SK-N-SH (cell line): ENCODE measurements at places on chromosomes 6 and 20. TPM values are rescaled to one million over a fixed set of nuclear protein-coding genes. Genes with fewer than 3 reads are reported as not detected.

DNA sequence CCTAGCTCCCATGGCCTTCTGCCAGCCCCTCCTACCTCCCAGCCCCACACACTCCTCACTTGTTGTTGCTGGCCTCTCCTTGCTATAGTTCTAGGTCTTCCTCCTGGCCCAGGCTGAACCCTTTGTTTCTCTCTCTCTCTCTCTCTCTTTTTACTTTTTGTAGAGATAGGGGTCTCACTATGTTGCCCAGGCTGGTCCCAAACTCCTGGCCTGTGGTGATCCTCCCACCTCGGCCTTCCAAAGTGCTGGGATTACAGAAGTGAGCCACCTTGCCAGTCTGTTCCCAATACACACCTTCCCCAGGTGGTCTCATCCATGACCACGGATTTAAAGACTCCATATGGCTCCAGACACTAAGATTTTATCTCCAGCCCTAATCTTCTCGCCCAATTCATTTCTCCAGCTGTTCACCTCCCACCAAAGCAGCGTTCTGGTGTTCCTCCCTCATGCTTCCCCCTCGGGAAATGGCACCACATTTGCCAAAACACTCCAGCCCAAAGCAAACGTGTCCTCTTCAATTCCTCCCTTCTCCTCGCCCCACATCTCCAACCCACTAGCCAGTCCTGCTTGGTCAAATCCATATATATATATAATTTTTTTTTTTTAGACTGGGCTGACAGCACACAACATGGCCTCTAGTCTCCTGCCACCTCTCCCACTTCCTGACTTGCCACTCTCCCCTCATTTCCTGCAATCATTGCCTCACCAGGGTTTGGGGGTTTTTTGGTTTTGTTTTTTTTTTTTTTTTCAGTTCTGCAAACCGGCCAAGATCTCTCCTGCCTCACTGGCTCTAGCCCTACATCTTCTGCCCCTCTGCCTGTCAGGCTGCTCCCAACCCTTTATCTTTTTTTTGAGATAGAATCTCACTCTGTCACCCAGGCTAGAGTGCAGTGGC is 104.4 kb downstream of the NCR2 start:
- H3K4me3 ChIP-seq, result no peak overlapping the region
- no peak for DNase-seq
- no peaks in the 10 kb centered on the region for H3K4me1 ChIP-seq
- H3K36me3 ChIP-seq, result no peaks in the 10 kb centered on the region
- H3K27ac ChIP-seq, result no peak overlapping the region

GRCh38 chr6:77561768-77562314 is 91.0 kb upstream of the MEI4 start:
- no peaks in the 10 kb centered on the region; the same call in 1 of the 2 replicates for H3K27me3 ChIP-seq
- no peak overlapping the region for H3K27ac ChIP-seq
- H3K4me1 ChIP-seq, result no peaks in the 10 kb centered on the region
- no peak for DNase-seq
- H3K36me3 ChIP-seq, result no peaks in the 10 kb centered on the region

GRCh38 chr6:11999246-11999645 is 12.9 kb upstream of the HIVEP1 start:
- H3K4me3 ChIP-seq, result no peak overlapping the region
- H3K36me3 ChIP-seq, result no peaks in the 10 kb centered on the region
- no peak for DNase-seq
- no peaks in the 10 kb centered on the region for H3K27me3 ChIP-seq

DNA sequence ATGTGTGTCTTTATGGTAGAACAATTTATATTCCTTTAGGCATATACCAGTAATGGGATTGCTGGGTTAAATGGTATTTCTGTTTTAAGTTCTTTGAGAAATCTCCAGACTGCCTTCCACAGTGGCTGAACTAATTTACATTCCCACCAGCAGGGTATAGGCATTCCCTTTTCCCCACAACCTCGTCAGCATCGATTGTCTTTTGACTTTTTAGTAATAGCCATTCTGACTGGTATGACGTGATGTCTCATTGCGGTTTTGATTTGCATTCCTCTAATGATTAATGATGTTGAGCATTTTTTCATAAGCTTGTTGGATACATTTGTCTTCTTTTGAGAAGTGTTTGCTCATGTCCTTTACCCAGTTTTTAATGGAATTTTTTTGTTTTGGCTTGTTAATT is 5.3 kb upstream of the TASP1 start:
- H3K36me3 ChIP-seq, result no peaks in the 10 kb centered on the region
- no peak for DNase-seq
- no peak overlapping the region for H3K27ac ChIP-seq
- no peak overlapping the region for H3K4me3 ChIP-seq

- no peak overlapping the region for H3K27ac ChIP-seq
- DNase-seq, result no peak
- no peak overlapping the region for H3K4me3 ChIP-seq
- no peaks in the 10 kb centered on the region for H3K36me3 ChIP-seq
- H3K27me3 ChIP-seq, result no peaks in the 10 kb centered on the region
- H3K4me1 ChIP-seq, result peaks cover 2% of the 10 kb centered on the region; the same call in 1 of the 2 replicates
These were observed 73.9 kb downstream of the MRAP2 start for GRCh38 chr6:84107495-84107894.

DNA sequence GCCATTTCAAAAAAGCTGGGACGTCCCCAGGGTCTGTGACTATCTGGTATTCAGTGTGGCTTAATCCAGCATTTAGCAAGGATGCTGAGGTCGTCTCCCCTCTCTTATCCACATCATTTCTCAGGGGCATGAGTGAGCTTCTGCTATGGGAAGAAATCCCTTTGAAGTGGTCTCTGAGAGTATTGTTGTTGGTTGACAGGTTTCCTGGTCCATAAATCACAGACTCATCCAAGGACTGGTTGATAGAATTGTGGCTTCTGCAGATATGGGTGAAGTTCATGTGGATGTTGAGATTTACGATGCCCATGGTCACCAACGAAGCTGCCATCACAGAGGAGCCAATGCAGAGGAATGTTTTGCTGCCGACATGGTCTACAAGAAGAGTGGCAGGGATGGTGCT is 24.0 kb downstream of the SLC2A12 start:
- no peaks in the 10 kb centered on the region for H3K27me3 ChIP-seq
- no peak overlapping the region for H3K27ac ChIP-seq
- no peak for DNase-seq
- H3K4me1 ChIP-seq, result peaks cover 3% of the 10 kb centered on the region; the same call in 1 of the 2 replicates

GRCh38 chr20:56628873-56629463 is at the start of gene TFAP2C:
Gene TFAP2C, plus strand, starts transcription at chr20:56629306. Its CDS starts 239 bp downstream, at chr20:56629545.
- no peaks in the 10 kb centered on the region for H3K36me3 ChIP-seq
- no peaks in the 10 kb centered on the region for H3K4me1 ChIP-seq
- DNase-seq, result peak; percentile 62
- no peak within 1 kb of the TSS for H3K4me3 ChIP-seq
- H3K27ac ChIP-seq, result no peak within 1 kb of the TSS

DNA sequence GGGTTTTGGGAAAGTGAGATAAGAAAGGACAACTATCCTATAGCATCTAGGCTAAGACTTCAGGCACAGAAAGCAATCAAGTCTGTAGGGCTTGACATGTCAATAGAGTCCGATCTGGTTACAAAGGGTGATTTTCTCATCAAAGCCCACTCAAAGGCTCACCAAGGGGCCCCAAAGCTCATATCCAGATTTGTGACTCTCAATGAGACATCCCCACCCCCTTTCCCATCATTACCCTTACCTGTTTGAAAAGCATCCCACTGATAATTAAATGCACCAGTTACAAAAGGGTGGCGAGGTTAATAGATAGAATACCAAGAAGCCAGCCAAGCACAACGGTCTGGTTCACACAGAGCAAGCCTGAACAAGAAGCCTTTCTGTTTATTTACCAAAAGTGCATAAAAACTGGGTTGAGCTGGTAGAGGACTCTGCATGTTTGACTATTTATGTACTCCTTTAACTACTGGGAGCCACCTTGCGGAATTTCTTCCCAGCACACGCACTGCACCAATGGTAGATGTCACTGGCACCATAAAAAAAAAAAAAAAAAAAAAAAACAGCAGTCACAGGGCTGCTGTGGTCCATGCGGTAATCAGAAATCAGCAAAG is 6.1 kb downstream of the JAG1 start:
- H3K4me1 ChIP-seq, result peaks cover 12% of the 10 kb centered on the region; the same call in 1 of the 2 replicates
- H3K4me3 ChIP-seq, result no peak overlapping the region
- no peaks in the 10 kb centered on the region for H3K27me3 ChIP-seq
- no peak for DNase-seq
- peaks cover 8% of the 10 kb centered on the region; the same call in 1 of the 2 replicates for H3K36me3 ChIP-seq

GRCh38 chr6:68718385-68719073 is 83.4 kb downstream of the ADGRB3 start:
- H3K4me1 ChIP-seq, result no peaks in the 10 kb centered on the region; the same call in 1 of the 2 replicates
- H3K36me3 ChIP-seq, result no peaks in the 10 kb centered on the region

GRCh38 chr6:33768644-33769120 is 20.2 kb downstream of the LEMD2 start:
- H3K27ac ChIP-seq, result peak overlapping the region; percentile 14; the same call in 1 of the 2 replicates
- H3K36me3 ChIP-seq, result peaks cover 12% of the 10 kb centered on the region; the same call in 1 of the 2 replicates
- no peaks in the 10 kb centered on the region for H3K27me3 ChIP-seq
- peaks cover 22% of the 10 kb centered on the region; the same call in 1 of the 2 replicates for H3K4me1 ChIP-seq

GRCh38 chr6:43130429-43130828 is 40.6 kb upstream of the SRF start:
- H3K36me3 ChIP-seq, result peaks cover 14% of the 10 kb centered on the region; the same call in 1 of the 2 replicates
- no peak for DNase-seq
- no peak overlapping the region for H3K27ac ChIP-seq
- H3K4me1 ChIP-seq, result peaks cover 17% of the 10 kb centered on the region
- H3K4me3 ChIP-seq, result no peak overlapping the region
- no peaks in the 10 kb centered on the region for H3K27me3 ChIP-seq

DNA sequence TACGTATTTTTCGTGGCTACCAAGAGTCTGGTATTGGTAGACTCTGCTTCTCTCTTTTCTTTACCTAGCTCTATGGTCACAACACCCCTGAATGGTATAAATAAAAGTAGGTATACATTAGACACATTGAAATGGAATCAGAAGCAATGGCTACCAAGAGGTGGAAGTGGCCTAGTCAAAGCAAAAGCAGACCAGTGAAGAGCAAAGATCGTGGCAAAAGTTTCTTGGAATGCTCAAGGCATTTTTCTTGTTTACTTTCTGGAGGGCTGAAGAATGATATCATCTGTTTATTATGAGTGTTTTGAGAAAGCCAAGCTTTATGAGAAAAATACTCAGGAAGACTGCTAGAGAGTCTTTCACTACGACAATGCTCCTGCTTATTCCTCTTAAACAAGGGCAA is 28.6 kb upstream of the MOCS1 start:
- no peaks in the 10 kb centered on the region for H3K27me3 ChIP-seq
- no peaks in the 10 kb centered on the region for H3K36me3 ChIP-seq
- H3K4me1 ChIP-seq, result peaks cover 4% of the 10 kb centered on the region
- H3K27ac ChIP-seq, result no peak overlapping the region
- DNase-seq, result no peak

DNA sequence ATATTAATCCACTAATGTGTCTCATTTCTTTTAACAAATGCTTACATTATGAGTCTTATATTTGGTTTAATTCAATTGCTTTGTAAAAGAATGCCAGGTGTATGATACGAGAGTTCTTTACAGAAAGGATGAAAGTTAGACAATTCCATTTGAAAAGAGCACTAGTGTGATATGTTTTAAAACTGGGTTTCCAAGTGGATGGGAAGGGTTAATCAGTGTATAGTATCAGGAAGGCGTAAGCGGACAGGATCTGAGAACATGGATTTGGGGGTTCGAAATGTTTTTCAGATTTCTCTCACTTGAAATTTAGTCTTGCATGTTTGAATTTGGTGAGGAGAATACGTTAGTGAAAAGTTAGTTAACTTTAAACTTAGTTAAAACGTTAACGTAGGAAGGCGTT is 2.6 kb downstream of the FOXO3 start:
- H3K36me3 ChIP-seq, result peaks cover under 1% of the 10 kb centered on the region
- H3K27ac ChIP-seq, result peak overlapping the region; percentile 83
- no peaks in the 10 kb centered on the region for H3K27me3 ChIP-seq
- H3K4me1 ChIP-seq, result peaks cover 36% of the 10 kb centered on the region
- DNase-seq, result no peak
- peak overlapping the region; percentile 91 for H3K4me3 ChIP-seq

DNA sequence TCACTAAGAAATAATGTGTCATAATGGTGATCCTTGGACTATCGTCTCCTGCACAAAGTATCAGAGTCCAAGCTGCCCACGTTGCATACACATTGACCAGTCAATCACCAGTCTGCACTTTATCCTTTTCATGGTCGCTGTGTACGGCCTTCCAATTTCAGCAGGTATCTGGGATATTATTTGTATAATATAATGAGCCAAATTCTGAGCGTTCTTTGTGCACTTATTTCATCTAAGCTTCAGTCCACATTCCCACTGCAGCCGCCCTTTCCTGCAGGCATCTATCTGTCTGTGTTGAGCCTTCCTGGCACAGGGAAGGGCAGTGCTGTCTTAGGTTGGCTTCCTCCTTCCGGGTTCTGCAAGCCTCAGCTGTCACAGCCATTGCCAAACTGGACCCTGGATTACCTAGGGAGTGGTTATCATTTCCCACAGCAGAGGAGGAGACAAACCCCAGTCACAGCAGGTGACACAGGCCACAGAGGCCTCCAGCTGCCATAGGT is 174.3 kb downstream of the TTLL2 start:
- H3K36me3 ChIP-seq, result no peaks in the 10 kb centered on the region
- H3K27me3 ChIP-seq, result no peaks in the 10 kb centered on the region
- no peak for DNase-seq
- H3K27ac ChIP-seq, result no peak overlapping the region

DNA sequence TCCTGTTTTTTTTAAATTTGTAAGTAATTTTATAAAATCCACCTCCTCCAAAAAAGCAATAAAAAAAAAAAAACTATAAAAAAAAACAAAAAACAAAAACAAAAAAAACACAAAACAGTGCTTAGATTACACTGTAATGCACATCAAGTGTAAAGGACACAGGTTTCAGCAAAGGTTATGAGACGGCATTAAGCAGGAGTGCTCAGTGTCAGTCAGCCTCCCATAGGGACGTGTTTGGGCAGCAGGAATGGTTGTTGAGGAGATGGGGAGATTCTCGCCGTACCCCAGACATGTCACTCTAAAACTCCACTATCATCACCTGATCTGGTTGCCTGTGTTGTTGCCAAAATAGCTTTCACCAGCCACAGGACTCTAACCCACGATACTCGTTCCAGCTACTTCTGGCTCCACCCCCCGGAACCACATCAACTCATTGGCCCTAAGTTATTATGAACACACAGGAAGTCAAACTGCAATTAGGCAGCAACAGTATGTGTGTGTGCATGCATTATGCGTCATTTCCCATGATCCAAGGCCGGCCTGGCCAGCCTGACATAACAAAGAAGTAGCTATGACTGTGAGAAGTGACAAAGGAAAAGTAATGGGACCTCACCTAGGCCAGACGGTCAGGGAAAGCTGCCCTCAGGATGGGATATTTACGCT is 28.7 kb downstream of the ECT2L start:
- no peaks in the 10 kb centered on the region for H3K36me3 ChIP-seq
- no peak overlapping the region for H3K27ac ChIP-seq
- DNase-seq, result no peak
- no peaks in the 10 kb centered on the region for H3K4me1 ChIP-seq

GRCh38 chr6:120646101-120646500 is 688.2 kb downstream of the TBC1D32 start:
- DNase-seq, result no peak
- no peak overlapping the region for H3K4me3 ChIP-seq
- H3K27ac ChIP-seq, result no peak overlapping the region
- H3K4me1 ChIP-seq, result no peaks in the 10 kb centered on the region
- no peaks in the 10 kb centered on the region for H3K27me3 ChIP-seq

The GPR63 gene
- 0.53 and 0.73 TPM in 2 replicates for polyA plus RNA-seq

The TGM3 gene
- polyA plus RNA-seq, result not detected in 2 replicates

The TBC1D32 gene
- 2.3 and 4.5 TPM in 2 replicates for polyA plus RNA-seq

The C6orf52 gene
- 0.71 and 1.4 TPM in 2 replicates for polyA plus RNA-seq

The HSPA12B gene
- 0.24 and 0.46 TPM in 2 replicates for polyA plus RNA-seq

The CENPW gene
- 8.8 and 10.9 TPM in 2 replicates for polyA plus RNA-seq

The MCHR2 gene
- polyA plus RNA-seq, result not detected in 2 replicates
